Fibroblast of villous mesenchyme (primary cell): ENCODE measurements at places on chromosomes 12 and 14. TPM values are rescaled to one million over a fixed set of nuclear protein-coding genes. Genes with fewer than 3 reads are reported as not detected.

DNA sequence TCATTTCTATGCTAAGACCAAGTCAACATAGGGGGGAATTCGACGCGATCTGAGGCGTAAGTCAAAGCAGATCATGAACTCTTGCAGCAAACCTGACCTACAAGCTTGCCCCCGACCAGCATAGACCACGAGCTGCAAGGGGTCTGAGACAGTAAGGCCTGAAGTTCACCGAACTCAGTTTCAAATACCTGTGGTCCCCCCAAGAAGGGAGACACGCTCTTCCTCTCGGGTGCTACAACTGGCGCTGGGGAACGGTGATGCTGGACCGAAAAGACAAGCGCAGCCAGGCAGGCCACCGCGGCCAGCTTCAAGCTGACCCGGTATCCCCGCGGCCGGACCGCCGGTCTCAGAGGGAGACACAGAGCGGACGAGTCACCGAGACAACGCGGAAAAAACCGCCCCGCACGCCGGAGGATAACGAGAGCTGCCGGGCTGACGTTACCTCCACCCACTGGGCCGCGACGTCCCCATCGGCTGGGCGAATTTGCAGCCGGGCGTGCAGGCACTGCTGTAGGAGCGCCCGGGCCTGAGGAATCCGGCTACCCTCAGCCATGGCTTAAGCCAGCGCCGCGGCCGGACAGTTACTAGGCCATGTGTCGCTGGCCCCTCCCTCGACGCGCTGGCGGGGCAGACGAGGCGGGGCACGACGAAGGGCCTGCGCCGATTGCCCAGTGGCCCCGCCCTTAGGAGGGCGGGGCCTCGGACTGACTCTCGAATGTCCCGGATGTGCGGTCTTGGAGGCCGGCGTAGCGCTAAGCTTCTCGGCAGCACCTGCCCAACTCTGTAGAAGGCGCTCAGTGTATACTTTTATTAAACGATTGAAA, at the start of gene DTD2:
Gene DTD2 (minus strand): TSS at position 666 of the 824 bp plus-strand sequence. CDS start 113 bp downstream, at position 553.
- peak; percentile 94 for DNase-seq

DNA sequence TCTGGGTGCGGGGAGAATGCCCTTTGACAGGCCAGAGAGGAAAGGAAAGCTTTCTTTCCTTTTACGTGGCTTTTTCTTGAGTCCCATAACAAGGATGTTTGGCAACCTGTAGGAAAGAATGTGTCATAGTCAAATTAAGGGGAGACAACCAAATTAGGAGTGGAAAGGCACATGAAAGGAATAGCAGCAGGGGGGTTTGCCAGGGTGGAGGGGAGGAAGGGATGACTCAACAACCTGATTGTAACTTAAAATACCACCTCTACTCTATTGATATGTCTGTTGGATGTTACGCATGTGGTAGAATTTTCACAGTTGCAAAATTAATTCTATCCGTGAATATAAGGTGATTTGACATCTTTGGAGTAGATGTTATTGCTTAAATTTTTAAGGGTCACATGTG, 28.5 kb upstream of the MYBPC1 start:
- no peak for DNase-seq

- no peak for DNase-seq
Observed at GRCh38 chr14:84541018-84541417, 988.9 kb upstream of the FLRT2 start.

DNA sequence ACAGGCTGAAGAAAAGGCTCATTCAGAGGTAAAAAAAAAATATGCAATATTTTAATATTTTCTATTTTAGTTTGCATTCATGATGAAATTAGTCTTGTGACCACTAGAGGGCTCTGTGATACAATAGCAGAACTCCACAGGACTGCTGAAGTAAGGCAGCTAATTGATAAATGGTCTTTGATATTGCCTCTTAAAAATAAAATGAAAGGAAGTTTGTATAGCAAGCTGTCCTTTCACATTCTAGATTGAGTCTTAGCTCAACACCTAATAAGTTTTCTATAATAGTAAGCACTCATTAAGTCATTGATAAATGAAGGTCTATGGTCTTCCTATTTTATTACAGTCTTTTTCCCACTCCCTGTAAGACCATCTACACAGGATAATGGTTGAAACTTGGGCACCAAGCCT, 315.7 kb downstream of the NAV3 start:
- DNase-seq = peak; percentile 60

GRCh38 chr14:105465209-105466031, 9.2 kb upstream of the CRIP2 start:
- DNase-seq = no peak

DNA sequence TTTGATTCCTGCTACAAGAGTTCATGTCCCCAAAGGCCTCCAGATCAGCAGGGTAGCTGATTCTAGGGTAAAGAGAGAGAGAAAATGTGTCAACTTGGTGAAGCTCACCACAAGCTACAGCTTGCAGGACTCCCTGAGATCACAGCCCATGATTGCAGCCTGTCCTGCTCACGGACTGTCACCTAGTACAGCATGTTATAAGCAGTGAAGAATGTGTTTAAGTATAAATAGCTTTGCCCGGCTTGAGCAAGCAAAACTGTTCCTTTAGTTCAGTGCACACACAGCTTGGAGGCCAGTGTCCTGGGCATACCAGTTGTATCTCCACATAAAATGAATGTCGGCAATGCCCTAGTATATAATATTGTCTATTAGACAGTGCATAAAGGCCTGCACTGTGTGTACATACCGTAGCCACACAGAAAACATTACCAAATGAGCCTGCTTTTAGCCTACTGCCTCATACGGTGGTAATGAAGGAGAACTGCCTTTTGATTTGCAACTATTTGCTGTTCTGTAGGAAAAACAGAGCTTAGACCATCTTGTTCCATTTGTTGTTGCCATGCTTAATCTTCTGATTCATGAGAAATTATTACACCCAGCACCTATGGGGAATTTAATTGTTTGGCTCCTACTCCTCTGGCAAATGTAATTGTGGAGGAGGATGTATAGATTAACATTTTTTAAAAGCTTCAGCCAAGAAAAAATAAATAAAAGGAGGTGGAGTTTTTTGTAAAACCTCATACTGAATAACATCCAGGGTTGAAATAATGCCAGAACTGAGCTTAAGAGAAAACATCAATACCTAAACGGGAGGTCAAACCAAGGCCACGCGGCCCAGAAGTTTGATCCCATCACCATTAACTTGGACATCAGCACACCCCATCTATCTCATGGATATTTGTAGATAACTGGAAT, 108.1 kb upstream of the G2E3 start:
- peak; percentile 8 for DNase-seq

DNA sequence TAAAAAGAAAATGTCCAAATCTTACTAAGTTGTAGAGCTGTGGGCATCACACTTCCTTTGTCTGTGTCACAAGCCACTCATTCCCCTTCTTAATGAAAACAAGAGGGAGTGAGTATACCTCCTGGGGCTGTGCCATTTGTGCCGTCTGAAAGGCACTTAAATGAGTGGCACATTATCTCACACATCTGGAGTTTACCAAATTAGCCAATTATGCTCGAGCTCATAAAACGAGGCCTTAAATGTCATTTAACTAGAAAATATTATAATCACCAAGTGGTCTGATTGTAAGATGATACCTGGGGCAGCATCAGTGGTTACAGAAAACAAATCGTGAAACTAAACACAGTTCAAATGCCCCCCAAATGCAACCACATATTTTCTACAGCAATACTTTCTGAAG, 146.1 kb downstream of the PAX9 start:
- no peak for DNase-seq

DNA sequence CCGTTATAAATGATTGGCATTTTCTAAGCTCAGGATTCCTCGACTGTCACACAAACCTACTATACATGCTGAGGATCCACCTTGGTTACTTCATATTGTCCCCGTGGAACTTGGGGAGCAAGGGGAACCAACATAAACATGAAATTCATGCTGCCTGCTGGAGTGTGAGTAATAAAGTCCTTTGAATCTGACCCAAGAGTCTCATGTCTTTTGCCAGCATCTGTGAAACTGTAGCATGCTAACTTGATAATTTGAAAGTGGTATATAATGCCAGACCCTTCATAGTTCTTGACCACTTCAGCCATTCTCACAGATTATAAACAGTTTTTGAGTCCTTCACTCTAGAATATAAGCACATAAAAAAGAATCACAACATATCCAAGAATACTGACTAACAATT, 17.1 kb downstream of the SLC35F4 start:
- DNase-seq = no peak

Gene TMEM63C
- total RNA-seq = under 0.01 TPM in 1 of 2 replicates, not detected in the other

Gene BCL11B
- total RNA-seq = not detected in 2 replicates
